ENCODE measurements at places on chromosomes 4 and X. TPM values are rescaled to one million over a fixed set of nuclear protein-coding genes. Genes with fewer than 3 reads are reported as not detected.

The SLITRK4 gene
- total RNA-seq = 0.17 TPM

The CXorf65 gene
- total RNA-seq = not detected

The XAGE2 gene
- total RNA-seq = not detected

The FGFR3 gene
- 0.84 TPM for total RNA-seq

The GRPEL1 gene
- 17.5 TPM for total RNA-seq

The NXF2B gene
- not detected for total RNA-seq

The OTC gene
- total RNA-seq = not detected

The DCHS2 gene
- total RNA-seq = under 0.01 TPM

The SERTM2 gene
- not detected for total RNA-seq

The SHOX gene
- not detected for total RNA-seq

The GAGE2A gene
- not detected for total RNA-seq

The FAT4 gene
- 7.9 TPM for total RNA-seq
